ENCODE measurements at places on chromosomes 3 and 15.

DNA sequence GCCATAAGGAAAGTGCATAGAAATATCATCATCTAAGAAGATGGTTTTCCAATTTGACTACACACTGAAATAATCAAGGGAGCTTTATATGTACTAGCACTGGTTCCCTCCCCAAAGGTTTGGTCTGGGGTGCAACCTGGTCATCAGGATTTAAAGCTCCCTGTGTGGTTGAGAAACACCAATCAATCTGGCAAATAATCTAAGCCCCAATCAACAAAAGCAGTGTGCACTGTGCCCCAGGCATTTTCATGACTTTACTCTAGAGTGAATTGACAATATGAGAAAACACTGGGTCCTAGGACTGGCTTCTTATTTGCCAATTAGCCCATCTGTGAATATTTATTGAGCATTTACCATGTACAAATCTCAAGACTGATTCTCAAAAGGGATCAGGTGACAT lies 255.1 kb downstream of the MEIS2 start:
- no peak for DNase-seq

DNA sequence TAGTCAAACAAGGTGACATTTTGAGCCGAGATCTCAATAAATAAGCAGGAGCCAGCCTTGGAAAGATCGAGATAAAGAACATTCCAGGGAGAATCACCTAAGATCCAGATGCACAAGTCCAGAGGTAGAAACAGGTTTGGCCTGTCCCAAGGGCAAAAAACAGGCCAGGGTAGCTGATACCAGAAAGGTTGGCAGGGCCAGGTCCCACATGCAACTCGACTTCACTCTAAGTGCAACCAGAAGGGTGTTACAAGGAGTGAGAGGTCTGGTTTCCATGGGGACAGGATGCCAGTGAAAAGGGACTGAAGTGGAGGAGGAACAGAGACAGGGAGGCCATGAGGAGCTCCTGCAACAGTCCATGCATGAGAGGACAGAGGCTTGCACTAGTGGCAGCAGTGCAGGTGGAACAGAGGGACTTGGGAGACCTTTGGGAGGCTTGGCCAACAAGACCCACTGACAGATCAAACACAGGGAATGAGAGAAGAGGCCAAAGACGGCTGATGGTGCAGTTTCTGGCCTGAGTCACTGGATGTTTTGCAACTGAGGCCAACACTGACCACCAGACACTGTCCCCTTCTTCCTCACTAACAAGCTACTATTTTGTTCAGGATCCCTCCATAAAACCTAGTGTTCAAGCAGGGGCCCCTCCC lies 5.2 kb downstream of the TPRA1 start:
- no peak for DNase-seq

DNA sequence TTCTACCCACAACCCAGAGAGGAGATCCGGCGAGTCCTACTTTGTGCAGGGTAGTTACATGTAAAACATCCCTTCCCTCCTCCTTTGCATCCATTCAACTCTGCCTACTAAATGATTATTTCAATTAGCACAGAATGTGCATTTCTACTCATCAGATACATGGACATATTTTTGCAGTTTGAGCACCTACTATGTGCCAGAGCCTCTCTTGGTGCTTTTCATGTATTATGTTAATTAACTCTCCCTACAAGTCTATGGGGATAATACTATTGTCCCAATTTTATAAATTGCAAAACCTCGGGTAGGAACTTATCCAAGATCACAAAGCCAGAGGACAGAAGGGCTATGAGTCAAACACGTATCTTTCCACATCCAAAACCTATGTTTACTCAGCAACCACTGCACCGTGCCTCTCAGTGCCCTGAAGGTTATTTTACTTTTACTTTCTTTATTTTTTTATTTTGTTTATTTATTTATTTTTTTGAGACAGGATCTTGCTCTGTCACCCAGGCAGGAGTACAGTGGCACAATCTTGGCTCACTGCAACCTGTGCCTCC lies 432.8 kb downstream of the MAGI1 start:
- DNase-seq = no peak

DNA sequence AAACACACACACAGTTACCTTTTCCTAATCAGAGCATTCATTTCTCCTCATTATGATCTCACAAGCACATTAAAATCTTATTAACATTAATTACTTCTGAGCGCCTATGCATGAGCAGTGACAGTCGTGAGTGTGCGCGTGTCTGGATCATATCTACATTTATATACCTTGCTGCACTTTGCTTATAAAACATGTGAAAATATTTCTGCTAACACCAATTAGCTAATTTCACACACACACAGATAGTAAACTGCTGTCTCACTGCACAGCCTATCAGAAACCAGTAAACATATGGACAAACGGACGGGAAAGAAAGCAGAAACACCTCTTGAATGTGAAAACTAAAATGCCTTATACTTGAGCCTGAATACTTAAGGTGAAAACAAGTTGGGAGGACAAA lies 64.8 kb downstream of the ZBTB20 start:
- no peak for DNase-seq

- DNase-seq = no peak
Measured at GRCh38 chr15:40593165-40593564, 884 bp upstream of the KNL1 start.

- no peak for DNase-seq
Measured at GRCh38 chr3:42608581-42608980, 8.1 kb downstream of the NKTR start.

- no peak for DNase-seq
Measured at GRCh38 chr3:188581365-188581764, 427.4 kb downstream of the LPP start.

DNA sequence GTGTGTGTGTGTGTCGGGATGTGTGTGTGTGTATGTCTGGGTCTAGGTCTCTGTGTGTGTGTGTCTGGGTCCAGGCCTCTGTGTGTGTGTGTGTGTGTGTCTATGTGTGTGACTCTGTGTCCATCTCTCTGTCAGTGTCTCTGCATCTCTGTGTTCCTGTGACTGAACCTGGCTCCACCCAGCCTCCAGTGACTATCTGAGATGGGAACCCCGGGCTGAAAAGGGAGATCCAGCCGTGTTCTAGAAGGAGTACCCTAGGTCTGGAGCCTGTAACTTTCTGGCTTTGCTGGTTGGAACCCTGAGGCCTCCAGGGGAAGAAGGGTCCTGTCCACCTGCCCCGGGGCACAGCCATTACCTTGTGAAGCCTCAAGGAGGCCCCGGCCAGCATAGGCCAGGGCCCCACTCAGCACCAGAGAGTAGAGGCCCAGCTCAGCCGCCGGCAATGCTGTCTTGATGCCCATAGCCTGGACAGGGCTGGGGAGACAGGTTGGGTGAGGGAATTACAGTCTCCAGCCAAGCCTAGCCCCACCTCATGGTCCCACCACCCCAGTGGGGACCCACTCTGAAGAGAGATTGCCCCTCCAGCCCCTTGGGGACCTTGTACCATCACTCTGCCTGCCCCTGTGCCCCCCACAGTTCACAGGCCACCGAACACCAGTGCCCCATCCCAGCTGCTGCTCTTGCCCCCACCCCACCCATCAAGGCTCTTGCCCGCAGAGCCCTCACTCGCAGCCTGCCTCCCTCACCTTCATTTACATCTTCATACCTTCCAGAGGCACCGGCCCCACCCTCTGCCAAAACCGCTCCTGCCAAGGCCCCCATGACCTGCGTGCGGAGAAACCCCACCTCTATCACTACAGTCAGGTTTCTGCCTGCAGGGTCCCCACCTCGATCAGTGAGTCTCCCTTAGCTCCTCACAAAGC lies 2.0 kb downstream of the HHATL start:
- DNase-seq = no peak

DNA sequence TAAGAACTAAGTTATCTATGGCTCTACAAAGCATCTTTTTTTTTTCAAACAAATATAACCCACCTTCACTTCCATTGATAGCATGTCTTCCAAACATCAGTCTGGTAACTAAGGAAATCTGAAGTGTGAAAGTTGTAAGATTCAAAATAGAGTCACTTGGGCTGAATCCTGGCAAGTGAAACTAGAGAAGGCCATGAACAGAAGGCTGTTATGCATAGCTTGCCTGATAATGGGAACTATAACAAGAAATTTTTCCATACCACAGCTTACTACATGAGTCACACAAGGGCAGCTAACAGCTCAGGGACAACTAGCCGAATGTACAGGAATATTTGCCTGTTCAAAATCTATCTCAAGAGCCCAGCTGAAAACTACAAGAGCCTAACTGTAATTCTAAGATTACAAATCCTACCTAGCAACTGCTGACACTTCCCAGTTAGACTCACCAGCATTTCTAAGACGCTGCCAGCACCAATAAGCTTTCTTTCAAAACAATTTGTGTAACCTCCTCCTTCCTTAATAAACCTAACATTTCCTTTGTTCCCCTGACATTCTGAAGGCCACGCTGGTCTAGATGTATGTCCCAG lies 1066.5 kb downstream of the PLOD2 start:
- no peak for DNase-seq

GRCh38 chr3:142417302-142417701 lies 30.5 kb downstream of the XRN1 start:
- DNase-seq = no peak

- DNase-seq = no peak
Measured at GRCh38 chr15:57668016-57668415, 38.5 kb upstream of the POLR2M start.

- DNase-seq = no peak
Measured at GRCh38 chr3:175704366-175705055, 845.4 kb downstream of the NAALADL2 start.
